ENCODE measurements at places on chromosomes 6 and 20. TPM values are rescaled to one million over a fixed set of nuclear protein-coding genes. Genes with fewer than 3 reads are reported as not detected.

DNA sequence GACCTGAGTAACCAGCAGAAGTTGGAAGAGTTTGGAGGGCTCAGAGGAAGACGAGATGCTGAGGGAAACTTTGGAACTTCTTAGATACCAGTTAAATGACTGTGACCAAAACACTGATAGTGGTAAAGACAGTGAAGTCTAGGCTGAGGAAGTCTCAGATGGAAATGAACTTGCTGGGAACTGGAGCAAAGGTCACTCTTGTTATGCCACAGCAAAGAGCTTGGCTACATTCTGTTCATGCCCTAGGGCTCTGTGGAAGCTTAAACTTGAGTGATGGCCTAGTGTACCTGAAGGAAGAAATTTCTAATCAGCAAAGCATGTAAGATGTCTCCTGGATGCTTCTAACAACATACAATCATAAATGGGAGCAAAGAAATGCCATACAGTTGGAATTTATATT is 24.7 kb downstream of the WDR27 start:
- DNase-seq, result no peak

DNA sequence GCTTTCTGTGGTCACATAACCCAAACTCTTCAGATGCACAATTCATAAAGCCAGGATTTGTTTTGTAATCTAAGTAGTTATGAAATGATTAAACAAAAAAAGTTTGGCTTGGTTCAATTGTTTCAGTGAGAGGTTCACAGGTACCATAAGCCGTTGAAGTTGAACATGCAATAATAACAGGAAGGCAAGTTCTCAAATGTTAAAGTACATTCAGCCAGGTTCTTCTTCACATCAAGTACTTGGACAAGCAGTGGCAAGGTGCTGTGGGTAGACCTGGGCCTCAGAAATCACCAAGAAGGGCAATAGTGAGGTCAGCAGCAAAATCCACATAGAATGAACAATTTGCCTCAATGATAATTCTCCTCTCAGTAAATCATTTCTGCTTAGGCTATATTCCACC is 175.5 kb downstream of the EPM2A start:
- DNase-seq, result no peak

- DNase-seq, result no peak
Measured at GRCh38 chr20:59421089-59421488, 120.7 kb downstream of the EDN3 start.

- no peak for DNase-seq
Measured at GRCh38 chr6:158512809-158513208, 47.1 kb upstream of the TMEM181 start.

- DNase-seq, result no peak
Measured at GRCh38 chr6:109458774-109459531, 3.4 kb upstream of the MICAL1 start.

GRCh38 chr20:4216866-4217265 is 201.5 kb upstream of the RNF24 start:
- DNase-seq, result no peak

DNA sequence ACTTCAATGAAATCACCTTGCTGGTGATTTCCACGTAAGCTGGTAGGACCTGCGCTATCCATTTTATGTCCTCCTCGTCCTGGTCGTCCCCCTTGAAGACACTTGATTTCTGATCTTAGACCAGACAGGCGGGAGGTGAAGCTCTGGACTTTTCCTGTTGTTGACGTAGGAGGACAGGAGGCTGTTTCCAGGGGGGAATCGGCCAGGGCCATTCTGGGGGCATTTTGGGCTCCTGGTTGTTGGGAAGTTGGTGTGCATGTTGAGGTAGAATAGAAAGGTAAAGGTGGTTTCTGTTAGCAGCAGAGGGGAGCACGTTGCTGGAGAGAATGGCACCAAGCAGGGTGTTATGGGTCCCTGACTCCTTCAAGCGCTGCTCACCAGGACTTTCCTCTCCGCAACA is 56.0 kb downstream of the GMPR start:
- DNase-seq, result no peak

GRCh38 chr6:11528996-11529395 is 8.6 kb upstream of the TMEM170B start:
- no peak for DNase-seq

Gene TTLL9
- total RNA-seq, result not detected

Gene ETV7
- 20.4 TPM for total RNA-seq

Gene AVP
- not detected for total RNA-seq

Gene FAM83B
- total RNA-seq, result 16.7 TPM

Gene COL10A1
- 0.37 TPM for total RNA-seq
